Mesothelial cell of epicardium (in vitro differentiated cells): ENCODE measurements at places on chromosomes 3 and 15. TPM values are rescaled to one million over a fixed set of nuclear protein-coding genes. Genes with fewer than 3 reads are reported as not detected.

DNA sequence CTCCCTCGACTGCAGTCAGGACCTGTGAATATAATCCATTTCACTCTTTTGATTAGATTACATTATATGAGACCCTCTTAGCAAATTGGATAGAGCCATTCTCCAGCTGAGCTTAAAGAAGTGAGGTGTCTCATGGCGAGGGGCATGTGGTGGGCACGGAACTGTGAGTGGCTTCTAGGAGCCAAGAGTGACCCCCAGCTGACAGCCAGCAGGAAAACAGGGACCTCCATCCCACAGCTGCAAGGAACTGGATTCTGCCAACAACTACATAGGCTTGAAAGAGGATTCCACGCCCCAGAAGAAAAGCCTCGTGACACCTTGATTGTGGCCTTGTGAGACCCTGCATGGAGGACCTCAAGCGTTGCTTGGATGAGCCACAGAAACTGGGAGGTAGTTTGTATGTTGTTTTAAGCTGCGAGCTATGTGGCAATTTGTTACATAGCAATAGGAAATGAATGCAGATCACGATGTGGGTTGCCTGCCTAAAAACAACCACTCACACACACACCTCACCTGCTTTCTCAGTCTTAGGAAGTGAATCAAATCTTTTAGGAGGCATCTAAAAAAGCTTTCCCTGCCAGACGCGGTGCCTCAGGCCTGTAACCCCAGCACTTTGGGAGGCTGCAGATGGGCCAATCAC is 84.2 kb upstream of the BHLHE40 start:
- DNase-seq: no peak

DNA sequence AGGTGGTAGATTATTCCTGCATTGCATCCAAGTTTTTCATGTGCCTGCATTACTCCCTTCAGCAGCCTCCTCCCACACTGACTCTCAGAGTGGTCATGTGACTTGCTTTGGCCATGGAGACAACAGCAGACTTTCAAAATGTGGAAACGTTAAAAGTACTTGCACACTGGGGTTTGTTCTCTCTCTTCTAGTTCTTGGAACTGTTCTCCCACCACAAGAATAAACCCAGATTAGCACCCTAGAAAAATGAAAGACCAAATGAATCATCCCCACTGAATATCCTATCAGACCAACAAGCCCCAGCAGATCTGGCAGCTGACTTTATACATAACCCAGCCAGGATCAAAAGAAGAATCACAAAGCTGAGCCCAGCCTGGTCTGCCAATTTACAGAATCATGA is 398.5 kb downstream of the VPS13C start:
- no peak for DNase-seq

GRCh38 chr3:180320631-180321030 is 281.3 kb upstream of the TTC14 start:
- no peak for DNase-seq

- no peak for DNase-seq
Measured at GRCh38 chr3:101780661-101781060, 1.6 kb downstream of the NXPE3 start.

DNA sequence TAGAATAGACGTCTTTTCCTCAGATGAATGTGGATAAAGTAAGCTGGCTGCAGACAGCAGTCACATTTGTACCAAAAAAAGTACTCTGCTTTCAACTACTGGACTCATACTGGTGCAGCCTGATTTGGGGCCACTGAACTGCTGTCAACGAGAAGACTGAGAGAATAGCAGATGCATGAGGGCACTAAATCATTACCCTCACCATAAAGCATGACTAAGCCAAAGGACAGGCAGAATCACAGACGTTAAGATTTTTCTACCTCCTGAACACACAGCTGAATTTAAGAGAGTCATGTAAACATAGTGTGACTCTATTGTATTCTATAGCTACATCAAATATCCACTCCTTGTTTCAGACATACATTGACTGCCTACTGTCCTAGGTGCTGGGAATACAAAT is 67.8 kb upstream of the CDAN1 start:
- no peak for DNase-seq

DNA sequence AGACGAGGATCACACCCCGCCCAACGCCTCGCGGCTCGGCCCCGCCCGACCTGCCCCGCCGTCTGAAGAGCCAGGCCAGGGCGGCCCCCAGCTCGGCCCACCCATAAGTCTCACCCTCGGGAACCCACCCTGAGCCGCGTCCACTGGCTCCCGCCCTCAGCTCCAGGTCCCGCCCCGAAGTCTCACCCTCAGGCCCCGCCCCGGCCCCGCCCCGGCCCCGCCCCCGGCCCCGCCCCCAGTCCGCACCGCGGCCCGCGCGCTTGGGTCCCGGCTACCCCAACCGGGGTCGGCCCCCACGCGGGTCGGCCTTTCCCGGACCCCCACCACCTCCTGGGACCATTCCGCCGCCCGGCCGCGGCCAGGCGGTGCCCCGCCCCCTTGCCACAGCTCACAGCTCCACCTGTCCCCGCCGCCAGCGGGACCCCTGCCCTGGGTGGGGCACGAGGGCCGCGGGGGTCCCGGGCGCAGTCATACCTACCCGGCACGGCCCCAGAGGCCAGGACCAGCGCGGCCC is 489 bp downstream of the CSPG5 start:
- DNase-seq: no peak

- no peak for DNase-seq
Measured at GRCh38 chr15:37087131-37087588, 13.2 kb downstream of the MEIS2 start.

Gene TAMM41
- 27.4 to 30.9 TPM (median 27.7 TPM) in 3 replicates for total RNA-seq

Gene ISLR
- 59.8 to 66.8 TPM (median 64.9 TPM) in 3 replicates for total RNA-seq

Gene SPINK8
- not detected in 3 replicates for total RNA-seq
